Mucosa of gallbladder (tissue), 1 donor: ENCODE measurements at places on chromosomes 12 and 14. TPM values are rescaled to one million over a fixed set of nuclear protein-coding genes. Genes with fewer than 3 reads are reported as not detected.

DNA sequence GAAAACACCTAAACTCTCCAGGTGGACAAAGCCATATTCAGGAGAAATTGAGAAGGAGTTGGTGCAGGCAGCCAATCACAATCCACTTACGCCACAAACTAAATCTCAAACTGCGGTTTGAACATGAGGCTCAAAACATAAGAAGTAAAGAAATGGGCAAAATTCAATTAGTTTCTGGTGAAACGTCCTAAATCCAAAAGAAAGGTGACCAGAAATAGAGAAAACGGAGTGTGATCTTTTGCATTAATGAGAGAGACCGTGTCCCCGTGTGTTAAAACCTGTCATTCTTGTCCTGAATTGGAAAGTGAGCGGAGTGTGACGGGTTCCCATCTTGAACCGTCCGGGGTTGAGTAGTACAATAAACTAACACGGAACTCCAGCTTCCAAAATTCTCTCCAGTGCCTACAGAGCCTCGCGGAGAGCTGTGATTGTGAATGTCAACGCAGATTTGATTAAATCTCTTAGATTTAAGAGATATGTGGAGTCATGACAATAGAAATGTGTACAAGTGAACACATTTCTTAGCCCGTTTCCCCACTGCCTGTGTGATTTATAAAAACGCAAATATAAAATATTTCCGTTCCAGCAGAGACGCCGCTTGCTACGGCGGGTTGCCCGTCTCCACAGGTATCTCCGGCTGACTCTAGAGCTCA lies 595 bp upstream of the METAP2 start:
- DNase-seq: peak; percentile 34

DNA sequence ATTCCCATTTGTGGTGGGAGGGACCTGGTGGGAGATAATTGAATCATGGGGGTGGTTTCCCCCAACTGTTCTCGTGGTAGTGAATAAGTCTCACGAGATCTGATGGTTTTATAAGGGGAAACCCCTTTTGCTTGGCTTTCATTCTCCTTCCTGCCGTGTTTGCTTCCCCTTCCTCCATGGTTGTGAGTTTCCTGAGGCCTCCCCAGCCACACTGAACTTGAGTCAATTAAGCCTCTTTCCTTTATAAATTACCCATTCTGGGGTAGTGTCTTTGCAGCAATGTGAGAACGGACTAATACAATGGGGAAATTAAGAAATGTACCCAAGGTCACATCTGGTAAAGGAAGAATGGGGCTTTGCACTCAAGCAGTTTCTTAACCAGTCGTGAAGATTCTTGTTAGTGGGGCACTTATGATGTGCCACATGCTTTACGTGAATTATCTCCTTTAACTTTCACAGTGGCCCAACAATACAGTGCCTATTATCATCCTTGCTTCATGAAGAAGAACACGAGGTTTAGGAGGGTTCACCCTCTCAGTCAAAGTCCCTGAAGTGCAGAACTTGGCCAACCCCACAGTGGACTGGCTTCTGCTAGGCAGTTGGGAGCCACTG lies 234.3 kb downstream of the EFCAB11 start:
- DNase-seq: no peak

DNA sequence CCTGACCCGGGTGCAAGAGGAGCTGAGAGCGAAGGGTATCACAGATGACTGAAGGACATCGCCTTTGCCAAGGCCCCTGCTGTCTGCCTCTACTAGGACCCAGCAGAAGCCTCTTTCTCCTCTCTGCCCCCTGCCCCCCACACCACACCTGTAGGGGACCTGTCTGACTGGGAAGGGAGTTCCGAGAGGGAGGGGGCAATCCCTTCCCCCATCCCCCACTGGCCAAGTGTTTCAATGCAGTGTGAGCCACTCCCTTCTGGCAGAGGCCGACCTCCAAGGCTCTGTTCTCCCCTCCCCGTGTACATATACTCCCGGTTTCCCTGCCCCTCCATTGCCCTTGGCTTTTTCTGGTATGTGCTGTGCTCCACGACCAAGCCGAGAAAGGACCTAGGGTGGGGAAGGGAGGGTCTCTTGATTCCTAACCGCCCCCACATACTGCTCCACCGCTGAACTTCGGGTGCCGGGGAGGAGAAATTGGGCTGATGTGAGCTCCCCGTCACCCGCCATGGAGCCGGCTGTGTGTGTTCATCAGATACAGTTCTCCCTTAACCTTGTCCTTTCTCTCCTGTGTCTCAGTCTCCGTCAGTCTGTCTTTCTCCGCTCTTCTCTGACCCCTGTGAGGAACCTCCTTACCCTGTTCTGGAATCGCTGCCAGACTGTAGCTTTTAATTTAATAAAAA lies 2.0 kb upstream of the ARHGEF25 start:
- no peak for DNase-seq

GRCh38 chr14:65981192-65981843 lies 504.9 kb upstream of the CCDC196 start:
- no peak for DNase-seq

PMCH gene
- not detected for total RNA-seq

AMDHD1 gene
- total RNA-seq: 1.2 TPM
